Activated CD4-positive, CD25-positive, alpha-beta regulatory T cell (primary cell): ENCODE measurements at places on chromosomes 2 and 18.

GRCh38 chr18:9130806-9131205 lies 5.8 kb upstream of the ANKRD12 start:
- DNase-seq: no peak

DNA sequence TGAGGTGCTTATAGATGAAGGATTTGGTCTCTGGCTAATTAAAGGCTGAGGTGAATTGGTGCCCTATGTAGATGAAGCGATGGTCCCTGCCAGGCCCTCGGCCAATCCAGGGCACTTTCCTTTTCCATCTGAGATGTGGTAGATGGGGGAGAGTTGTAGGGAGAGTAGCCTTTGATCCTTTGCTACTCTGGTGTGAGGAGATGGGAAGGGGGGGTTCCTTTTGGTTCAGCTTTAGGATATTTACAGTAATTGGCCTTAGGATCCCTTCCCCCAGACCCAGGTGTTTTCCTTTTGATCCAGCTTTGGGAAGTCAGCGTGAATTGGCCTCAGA lies 5.4 kb upstream of the ZC3H8 start:
- DNase-seq: no peak

- no peak for DNase-seq
Observed at GRCh38 chr2:207143215-207144172, 22.3 kb downstream of the KLF7 start.

GRCh38 chr2:57894381-57894780 lies 152.2 kb upstream of the VRK2 start:
- no peak for DNase-seq

DNA sequence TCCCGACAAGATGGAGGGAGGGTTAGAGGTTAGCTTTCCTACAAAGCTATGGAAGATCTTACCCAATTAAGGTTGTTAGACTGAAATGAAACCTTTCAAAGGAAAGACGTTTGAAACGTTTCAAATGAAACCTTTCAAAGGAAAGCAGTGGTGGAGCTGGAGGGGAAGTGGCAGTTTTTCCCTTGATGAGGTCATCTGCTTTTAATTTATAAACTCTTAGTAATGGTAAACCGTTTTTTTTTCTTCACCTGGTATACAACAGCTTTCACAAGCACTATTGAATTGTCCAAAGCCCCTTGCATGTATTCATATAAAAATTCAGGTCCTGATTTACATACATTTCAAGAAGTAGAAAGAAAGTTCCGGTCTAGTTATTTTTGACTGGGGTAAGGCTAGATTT lies 7.4 kb downstream of the PMAIP1 start:
- DNase-seq: no peak

GRCh38 chr2:85396531-85397470 lies 13.4 kb downstream of the CAPG start:
- no peak for DNase-seq

GRCh38 chr2:150663143-150663542 lies 175.7 kb upstream of the RND3 start:
- no peak for DNase-seq

DNA sequence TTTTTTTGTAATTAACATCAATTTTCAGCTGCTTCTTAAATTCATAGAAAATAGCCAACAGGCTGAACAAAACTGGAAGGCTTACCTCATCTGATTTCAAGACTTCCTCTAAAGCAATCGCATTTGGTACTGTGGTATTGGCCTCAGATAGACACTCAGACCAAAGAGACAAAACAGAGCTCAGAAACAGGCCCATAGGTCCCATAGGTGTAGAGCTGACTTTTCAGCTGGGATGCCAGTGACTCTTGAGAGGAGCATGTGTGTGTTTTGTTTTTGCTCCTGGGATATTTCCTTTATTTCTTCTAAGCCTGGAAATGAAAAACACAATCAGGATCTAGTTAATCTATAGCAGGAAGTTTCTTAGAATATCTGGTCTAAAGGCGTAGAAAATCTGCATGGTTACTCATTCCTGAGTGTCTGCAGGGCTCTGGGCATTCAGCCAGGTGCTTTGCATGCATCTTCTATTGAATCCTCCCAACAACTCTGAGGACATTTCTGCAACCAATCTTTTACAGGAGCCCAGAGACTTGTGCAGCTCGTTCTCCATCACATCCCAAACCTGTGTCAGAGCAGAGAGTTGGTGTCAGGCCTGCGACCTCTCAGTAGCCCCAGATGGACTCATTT lies 190.8 kb downstream of the RTP5 start:
- no peak for DNase-seq

DNA sequence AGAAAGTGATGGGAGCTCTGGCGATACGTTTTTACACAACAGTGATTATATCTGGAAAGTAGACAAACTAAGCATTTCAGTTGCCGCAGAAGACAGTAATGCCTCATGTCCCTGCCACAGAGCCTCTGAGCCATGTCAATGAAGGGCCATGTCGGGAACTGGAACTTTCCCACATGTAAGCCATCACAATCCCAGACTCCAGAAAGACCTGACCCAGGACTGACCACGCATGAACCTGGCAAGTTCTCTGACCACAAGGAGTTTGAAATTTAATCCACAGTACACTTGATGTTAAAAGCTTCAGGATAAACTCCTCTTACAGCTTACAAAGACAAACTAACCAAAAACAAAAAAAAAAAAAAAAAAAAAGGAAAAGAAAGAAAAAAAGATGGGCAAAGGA lies 267.3 kb downstream of the SLC8A1 start:
- DNase-seq: no peak

DNA sequence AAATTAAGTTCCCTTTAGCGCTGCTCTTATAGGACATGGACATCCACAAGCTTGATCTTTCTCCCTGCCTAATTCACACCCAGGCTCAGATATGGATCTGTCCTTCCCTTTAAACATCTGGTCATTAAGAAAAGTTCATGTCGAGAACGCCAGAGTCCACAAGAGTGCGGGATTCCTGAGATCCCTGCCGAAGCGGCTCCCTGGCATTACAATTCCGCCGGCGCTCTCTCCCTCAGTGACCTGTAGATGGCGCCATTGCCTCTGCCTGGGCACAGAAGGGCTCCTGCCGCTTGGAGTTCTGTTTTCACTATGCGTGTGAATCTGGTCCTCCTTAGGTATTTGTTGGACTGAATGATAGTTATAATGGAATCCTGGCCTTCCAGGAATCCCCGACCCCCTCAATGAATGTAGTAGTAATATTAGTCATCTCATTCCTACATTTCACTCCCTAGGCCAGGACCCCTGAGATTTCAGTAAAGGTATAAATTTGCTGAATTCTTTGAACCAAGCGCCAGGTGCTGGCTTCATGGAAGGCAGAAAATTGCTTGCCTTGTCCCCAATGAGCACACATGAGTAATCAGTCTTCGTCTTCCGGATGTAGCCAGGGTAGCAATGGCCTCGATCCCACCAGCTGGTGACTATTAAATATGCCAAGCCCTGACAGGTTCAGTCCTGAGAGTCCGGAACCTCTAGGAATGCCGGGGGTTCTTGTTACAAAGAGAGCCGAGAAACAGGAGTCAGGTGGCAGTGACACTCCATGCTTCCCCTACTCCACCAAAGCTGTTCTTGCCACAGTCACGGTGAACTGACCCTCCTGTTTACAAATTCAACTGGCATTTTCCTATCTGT lies 26.4 kb upstream of the CD207 start:
- DNase-seq: peak; percentile 19
